SIG-M5 (cell line): ENCODE measurements at places on chromosomes 16 and 17.

DNA sequence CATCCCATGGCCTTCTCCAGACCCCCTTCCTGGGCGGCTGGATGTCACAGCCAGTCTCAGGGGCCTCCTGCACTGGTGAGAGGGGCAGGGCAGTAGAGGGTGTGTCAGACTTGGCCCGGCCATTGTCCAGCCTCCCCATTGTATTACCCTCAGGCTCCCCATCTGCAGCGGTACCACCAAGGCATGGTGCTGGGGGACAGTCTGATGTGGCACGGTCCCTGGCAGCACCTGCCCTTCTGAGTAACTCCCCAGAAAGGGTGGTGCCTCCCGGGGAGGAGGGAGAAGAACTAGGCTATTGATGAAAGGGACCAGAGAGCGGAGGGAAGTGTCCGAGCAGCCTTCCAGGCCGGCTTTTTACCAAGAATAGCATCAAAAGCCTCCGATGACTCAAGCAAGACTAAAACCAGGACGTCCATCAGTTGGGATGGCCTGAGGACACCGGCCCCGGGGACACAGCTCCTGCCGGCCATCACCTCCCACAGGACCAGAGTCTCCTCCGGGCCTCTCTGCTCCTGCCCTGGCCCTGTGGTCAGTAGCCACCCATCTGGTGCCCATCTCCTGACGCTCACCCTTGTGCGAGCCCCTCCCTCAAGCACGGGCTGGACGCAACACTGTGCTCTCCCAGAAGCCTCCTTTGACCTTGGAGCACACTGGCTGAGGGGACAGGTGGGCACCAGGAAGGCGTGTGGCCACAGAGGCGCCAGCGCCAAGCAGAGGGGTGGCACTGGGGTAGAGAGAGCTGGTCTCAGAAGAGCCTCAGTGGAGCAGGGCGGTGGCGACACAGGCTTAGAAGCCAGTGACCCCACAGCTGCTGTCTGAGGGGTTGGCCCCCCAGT is 5.8 kb upstream of the CPNE7 start:
- DNase-seq: no peak

DNA sequence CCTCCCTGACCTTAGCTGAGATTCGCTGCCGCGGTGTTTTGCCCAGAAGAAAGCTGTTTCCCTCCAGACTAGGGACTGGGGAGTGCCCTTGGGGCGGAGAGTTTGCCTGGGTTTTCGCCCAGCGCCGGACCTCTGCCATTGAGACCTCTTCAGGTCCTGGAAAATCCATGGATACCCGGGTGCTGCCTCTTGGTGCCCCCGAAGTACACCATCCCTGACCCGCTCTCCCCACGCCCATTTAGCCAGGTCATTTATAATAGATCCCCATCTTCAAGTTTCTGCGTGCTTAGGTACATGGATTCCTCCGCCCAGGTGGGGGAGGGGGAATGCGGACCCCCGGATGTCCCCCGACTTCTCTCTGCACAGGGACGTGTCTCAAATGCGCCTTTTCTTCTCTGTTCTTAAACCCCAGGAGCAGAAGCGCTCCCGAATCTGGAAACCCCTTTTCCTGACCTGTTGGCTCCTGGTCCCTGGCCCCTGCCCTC is 15.0 kb upstream of the CBX8 start:
- no peak for DNase-seq

DNA sequence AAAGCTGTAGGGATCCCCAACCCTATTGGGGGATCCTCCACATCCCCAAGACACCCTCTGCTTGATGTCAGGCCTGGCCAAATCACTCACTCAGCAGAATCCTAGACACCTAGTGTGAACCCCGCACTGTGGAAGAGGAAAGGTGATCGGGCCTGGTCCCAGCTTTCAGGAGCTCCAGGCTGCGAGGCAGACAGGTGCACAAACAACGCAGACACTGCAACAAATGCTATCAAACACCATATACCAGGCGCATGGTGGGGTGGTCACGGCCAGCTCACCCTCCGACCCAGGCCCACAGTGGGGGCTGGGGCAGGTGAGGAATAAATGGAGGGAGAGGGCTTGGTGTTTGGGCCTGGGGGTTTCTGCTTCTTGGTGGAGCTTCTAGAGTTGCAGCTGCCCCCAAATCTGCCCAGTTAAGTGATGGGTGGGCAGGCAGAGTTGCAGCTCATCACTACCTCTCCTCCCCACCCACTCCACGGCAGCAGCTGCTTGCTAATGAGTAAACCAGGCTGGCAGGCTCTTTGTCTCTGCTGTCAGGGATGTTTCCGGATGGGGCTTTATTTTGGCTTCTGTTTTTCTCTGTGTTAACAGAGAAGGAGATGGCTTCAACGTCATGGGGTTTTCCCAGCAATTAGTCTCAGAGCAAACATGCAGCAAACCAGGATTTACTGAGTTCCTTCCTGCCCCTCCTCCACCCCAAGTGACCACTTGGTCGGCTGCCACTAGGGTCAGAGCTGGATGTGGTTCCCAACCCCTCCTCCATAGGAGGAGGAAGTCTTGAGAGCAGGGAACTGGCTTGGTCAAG is 46.6 kb downstream of the PECAM1 start:
- DNase-seq: no peak

- DNase-seq: no peak
Measured at GRCh38 chr17:4987767-4988567, 492 bp upstream of the CAMTA2 start.

DNA sequence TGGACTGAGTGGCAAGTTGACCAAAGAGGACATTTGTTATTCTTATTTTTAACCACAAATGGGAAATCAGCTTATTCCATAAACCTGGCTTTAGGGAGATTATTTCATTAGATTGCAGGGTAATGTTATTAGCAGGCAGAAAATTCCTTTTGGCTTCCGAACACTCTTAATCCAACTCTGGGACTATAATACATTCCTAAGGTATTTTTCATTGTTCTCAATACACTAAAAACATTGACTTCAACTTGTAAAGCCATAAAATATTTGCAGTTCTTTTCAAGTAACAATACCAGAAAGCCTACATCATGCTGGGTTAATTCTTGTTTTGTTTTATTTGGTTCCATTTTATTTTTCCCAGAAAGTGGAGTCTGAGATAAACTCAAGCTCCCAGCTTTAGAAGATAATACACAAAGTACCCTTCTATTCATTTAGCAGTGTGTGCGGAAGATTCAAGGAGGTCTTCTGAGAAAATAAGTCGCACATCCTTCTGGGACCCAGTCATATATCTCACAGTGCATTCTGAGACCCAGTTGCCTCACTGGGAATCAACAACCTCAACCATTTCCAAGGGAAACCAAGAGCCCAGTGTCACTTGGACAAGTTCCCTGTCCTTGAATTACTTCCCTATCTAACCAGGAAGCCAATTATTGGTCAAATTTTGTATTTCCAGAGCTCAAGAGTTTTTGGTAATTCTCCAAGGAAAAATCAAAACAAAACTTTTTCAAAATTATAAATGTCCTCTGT is 389.6 kb upstream of the DYNLRB2 start:
- no peak for DNase-seq

GRCh38 chr17:44438636-44439035 is 49.2 kb upstream of the ITGA2B start:
- no peak for DNase-seq

GRCh38 chr17:45320349-45320930 is 3.6 kb upstream of the MAP3K14 start:
- DNase-seq: no peak

DNA sequence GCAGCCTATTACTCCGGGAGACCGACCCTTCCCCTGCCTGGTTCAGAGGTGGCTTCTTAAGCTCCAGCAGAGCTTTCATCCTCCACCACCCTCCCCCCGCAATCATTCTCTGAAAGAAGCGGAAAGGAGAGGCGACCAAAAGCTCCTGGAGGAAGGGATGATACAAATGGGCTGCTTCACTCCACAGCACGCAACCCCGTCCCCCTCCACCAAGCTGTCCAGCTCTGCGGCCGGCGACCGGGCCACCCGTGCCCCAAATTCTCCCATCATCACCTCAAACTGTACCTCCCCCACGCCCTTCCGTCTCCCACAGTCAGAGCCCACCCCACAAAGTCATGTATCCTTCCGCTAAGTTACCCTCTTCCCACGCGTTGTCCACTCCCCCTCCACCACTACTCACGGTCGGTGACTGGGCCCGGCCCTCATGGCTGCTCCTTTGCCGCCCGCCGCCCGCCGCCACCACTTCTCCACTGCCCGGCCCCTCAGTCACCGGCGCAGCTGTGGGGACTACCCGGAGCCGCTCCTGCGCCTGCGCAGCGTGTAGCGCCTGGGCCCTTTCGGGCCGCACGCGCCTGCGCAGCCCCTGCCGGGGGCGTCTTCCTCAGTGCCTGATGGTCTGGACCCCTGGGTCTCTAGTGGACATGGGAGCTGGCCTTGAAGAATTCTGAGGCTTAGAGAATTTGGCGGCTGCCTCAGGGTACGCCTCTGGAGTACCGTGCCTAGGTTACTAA is at the start of gene FAM222B:
Gene FAM222B (minus strand): TSS at position 509 of the 731 bp plus-strand sequence. CDS start 76,123 bp downstream, outside the sequence.
- DNase-seq: peak; percentile 31

DNA sequence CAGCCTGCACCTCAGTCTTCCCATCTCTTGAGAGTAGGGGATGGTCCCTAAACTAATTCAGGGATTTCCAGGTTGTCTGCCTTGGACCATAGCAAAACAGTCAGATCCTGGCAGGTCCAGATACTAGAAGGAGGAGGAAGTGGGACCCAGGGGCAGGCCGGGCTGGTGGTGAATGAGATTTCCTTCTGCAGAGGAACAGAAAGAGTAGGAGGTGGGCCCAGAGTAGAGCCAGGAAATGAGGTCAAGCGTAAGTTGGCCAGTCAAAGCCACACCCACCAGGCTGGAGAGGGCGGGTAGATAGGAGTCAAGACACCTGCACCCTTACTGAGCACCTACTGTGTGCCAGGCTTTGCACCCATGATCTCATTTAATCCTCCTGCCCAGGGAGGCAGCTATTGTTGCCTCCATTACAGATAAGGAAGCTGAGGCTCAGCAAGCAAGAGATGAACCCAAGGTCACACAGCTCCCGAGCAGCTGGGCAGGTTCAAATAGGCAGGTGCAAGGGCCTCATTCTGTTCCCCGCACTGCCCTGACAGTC is 2.6 kb downstream of the CDH5 start:
- DNase-seq: no peak

- DNase-seq: no peak
Measured at GRCh38 chr17:71329310-71330098, 791.3 kb upstream of the SOX9 start.

DNA sequence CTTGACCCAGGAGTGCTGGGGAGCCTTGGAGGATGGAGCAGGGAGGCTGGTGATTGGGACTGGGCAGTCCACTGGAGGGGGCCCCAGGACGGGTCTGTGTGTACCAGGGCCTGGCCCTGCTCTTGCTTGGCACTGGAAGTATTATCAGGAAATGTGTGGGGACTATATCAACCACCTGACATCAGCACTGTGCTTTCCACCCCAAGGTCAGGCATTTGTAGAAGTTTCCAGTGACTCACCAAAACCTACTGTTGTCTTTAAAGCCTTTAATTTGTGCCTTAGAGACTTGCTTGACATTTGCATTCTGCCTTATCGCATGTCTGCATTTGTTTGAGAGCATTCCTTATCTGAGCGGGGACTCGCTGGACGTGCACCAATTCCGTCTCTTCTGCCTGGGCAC is 323.1 kb downstream of the FOXL1 start:
- no peak for DNase-seq

DNA sequence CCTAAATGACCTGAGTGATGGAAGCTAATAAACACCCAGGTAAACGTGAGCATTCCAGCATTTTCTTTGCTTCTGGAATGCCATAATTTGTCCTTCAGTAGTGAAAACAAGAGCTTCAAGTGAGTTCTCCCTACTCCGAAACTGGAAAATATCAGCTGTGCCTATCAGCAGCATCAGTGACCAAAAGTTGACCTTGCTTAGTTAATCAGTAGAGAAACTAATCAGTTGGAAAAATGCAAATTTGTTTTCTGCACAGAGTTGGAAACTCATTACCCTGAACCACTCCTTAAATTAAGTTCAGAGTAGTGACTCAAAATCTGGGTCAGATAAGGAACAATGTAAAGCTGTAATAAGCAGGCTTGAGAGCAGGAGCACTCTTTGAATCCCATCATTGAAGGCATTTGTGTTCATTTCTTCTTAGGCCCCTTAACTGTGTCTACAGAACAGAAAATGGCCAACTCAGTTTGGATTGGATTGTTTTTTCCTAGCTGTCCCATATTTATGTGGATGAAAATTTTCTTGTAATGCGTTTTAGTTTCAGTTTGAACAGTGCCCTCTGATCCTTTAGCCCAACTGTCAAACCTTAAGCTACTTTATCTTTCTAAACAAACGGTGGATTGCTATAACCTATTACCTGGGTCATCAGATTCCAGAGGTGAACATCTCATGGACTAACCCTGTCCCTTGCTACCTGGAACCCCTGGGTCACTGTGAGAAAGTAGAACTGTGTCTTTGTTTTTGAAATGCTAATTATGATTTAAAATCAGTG is 290.4 kb downstream of the TOX3 start:
- DNase-seq: no peak

- no peak for DNase-seq
Measured at GRCh38 chr16:68074850-68075555, 10.2 kb upstream of the NFATC3 start.

GRCh38 chr16:70482624-70483023 is 28.2 kb downstream of the FCSK start:
- no peak for DNase-seq

GRCh38 chr17:51355441-51356410 is 95.4 kb downstream of the UTP18 start:
- DNase-seq: no peak

DNA sequence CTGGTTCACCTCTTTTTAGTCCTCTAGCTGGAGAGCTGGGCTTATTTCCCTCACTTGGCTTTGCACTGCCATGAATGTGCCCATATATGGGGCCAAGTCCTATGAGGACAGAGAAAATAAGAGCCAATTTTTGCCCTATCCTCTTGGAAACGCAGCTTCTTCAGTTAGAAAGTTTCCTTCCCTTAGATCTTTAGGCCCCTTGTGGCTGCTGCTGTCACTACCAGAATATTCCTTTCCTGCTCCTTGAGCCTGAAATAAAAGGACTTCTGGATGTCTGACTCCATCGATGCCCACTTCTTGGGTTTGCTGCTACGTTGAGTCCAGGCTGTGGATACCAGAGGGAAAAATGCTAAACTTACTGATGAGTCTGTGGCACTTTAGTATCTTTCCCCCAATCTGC is 487.1 kb downstream of the GRIN2A start:
- DNase-seq: no peak

DNA sequence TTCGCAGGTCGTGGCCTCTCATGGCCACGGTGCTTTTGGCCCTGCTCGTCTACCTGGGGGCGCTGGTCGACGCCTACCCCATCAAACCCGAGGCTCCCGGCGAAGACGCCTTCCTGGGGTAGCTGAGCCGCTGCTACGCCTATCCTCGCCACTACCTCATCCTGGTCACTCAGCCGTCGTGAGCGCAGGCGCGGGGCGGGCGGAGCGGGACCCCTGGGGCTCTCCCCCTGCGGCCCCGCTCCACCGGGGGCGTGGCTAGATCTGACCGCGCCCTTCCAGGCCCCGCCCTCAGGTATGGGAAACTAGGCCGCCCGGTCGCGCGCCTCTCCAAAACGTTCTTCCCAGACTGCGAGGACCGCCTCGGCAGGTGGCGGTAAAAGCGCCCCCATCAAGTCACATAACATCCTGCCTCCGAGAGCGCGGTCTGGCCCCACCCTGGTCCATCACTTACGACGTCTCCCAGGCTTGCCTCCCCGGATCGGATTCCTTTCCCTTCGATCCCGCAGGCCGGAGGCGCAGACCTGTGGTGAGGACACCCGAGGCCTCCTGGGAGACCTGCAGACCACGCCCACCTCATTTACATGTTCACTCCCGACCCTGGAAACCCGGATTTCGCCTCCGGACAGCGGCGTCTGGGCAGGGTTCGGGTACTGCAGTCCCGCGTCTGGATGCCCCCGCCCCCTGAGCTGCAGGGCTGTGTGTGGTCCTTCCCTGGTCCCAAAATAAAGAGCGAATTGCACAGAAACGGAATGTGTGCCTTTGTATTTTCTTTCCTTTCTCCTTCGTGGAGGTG is 91.5 kb upstream of the TMEM97 start:
- DNase-seq: no peak
